ENCODE measurements at places on chromosomes 12 and 14.

GRCh38 chr12:81615026-81615588 is 144.0 kb downstream of the PPFIA2 start:
- no peak for DNase-seq

DNA sequence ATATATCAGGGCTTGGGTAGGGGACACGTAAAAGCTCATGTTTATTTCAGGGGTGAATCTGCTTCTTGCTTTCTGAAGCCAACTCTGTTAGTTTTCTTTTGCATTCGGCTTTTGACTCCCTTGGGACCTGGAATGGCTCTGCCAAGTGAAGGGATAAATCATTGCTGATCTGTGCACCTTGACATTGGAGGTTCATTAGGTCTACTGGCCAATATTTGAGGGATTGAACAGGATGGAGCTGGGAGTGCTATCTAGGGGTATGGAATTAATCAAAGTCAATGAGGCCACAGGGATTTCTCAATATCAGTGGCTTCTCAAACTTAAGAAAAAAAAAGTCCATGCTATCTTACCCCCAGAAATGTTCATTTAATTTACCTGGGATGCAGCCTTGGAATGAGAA is 203.5 kb upstream of the RMST start:
- no peak for DNase-seq

GRCh38 chr14:54253195-54253947 is 143.4 kb upstream of the CDKN3 start:
- DNase-seq = peak; percentile 97

- DNase-seq = no peak
These were observed 64.1 kb downstream of the ANO4 start for GRCh38 chr12:100858656-100859055.

DNA sequence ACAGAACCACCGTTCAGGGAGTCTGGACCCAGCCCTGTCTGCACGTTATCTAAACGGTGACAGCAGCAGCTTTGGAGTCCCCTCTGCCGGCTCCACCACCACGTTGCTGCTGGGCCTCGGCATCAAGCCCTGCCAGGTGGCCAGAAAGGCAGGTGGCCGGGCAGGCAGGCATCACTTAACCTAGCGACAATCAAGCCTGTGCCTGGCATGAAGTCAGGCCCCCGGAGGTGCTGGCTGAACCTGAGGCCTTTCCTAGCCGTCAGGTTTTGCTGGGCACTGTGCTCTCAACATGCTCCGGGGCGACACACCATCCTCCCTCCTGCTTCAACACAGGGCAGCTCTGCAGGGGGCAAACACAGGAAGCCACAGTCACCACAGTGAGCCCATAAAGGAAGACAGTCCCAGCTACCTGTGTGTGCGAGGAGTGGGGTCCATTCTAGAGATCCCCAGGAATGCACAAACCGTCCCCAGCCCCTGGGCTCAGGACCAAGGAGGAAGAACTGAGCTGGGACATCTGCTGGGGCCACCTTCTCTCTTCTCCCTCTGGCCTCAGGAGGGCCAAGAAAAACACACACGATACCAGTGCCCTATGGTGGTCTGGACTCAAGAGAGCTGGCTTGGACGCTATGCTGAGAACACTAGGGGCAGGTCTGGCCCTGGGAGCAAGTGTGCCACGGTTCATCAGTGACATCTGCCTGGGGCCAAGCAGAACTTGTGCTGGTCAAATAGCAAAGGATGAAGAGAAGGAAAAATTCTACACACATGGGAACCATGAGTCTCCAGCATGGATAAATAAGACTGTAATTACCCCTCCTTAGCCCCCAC is 44.7 kb downstream of the CCDC88C start:
- no peak for DNase-seq

DNA sequence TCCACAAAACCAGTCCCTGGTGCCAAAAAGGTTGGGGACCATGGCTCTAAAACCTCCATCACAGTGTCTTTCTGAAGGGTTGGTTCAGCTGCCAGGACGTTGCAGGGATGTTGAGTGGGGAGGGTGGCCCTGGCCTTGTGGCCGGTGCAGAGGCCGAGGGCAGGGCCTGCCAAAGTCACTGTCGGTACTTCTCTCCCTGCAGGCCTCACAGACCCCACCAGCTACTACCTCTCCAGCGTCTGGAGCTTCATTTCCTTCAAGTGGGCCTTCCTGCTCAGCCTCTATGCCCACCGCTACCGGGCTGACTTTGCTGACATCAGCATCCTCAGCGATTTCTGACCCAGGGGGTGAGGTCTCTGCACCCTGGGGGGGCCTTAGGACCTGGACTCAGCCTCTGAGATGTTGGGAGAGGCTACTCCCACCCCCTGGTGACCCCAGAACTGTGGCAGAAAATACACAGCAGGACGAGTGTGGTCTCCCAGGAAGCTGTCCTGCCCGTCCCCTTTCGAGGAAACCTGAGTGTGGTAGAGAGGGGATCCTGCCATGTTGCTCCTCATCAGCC is 7.0 kb downstream of the SLC48A1 start:
- no peak for DNase-seq

All from kidney tubule cell (primary cell).